ENCODE measurements at places on chromosomes 6 and 20.

DNA sequence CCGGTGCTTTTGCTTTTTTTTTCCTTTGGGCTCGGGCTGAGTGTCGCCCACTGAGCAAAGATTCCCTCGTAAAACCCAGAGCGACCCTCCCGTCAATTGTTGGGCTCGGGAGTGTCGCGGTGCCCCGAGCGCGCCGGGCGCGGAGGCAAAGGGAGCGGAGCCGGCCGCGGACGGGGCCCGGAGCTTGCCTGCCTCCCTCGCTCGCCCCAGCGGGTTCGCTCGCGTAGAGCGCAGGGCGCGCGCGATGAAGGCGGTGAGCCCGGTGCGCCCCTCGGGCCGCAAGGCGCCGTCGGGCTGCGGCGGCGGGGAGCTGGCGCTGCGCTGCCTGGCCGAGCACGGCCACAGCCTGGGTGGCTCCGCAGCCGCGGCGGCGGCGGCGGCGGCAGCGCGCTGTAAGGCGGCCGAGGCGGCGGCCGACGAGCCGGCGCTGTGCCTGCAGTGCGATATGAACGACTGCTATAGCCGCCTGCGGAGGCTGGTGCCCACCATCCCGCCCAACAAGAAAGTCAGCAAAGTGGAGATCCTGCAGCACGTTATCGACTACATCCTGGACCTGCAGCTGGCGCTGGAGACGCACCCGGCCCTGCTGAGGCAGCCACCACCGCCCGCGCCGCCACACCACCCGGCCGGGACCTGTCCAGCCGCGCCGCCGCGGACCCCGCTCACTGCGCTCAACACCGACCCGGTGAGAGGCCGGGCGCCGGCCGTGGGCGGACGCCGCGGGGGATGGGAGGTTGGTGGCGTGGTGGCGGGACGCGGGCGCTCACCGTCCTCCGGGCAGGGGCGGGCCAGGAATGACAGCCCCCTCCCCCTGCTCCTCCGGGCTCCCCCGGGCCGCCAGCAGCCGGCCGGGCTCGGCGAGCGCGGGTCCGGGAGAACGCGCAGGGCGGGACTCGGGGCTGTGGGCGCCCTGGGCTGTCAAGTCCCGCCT is 606 bp downstream of the ID4 start:
- no peak for DNase-seq

- DNase-seq = no peak
These were observed 98.9 kb downstream of the ZNF217 start for GRCh38 chr20:53494753-53495152.

DNA sequence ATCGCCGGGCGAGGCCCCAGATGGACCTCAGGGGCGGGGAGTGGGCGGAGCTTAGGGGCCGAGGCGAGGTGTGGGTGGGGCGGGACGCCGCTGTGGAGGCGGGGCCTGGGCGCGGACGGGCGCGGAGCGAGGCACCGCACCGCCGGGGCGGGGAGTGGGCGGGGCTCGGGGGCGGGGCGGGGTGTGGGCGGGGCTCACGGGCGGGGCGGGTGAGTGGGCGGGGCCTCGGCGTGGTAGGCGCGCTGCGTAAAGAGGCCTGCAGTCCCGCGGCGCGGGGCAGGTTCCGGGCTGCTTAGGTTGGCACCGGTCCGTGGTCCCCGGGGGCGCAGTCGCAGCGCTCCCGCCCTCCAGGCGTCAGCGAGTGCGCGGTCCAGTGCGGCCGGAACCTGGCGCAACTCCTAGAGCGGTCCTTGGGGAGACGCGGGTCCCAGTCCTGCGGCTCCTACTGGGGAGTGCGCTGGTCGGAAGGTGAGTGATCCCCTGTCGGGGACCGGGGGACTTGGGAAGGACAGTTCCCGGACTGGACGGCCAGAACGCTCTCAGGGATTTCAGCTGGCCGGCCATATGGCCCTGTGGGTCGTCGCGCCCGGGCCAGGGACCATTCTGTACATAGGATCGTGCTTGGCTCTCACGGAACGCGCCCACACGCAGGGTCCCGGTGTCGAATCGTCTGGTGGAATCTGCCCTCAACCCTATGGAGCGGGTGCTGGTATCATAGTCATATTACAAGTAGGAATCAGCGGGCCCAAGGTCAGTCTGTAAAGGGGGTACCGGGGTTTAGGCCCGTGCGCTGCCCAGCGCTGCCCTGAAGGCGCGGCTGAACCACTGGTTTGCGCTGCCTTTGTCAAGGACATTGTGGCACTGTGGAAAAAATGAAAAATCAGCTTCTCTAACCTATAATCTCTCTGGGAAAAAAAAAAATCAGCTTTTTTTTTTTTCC is at the start of gene NQO2:
Gene NQO2 (plus strand): TSS at position 277 of the 940 bp plus-strand sequence. CDS start 6,659 bp downstream, outside the sequence.
- no peak for DNase-seq

DNA sequence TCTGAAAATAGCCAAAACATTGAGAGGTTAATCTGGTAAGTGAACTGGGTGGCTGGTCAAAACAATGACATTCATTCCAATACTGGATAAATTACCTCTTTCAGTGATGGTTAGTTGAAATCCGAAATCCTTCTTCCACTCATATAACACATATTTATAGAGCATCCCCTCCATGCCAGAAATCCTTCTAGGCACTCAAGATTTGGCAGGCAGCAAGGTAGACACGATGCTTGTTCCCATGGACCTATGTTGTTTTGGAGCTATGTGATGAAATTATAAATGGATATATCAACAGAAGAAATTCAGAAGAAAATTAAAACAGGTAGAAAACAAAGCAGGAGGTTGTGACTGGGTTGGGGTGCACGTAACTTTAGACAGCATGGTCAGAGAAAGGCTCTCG is 26.3 kb upstream of the SNRPB2 start:
- no peak for DNase-seq

DNA sequence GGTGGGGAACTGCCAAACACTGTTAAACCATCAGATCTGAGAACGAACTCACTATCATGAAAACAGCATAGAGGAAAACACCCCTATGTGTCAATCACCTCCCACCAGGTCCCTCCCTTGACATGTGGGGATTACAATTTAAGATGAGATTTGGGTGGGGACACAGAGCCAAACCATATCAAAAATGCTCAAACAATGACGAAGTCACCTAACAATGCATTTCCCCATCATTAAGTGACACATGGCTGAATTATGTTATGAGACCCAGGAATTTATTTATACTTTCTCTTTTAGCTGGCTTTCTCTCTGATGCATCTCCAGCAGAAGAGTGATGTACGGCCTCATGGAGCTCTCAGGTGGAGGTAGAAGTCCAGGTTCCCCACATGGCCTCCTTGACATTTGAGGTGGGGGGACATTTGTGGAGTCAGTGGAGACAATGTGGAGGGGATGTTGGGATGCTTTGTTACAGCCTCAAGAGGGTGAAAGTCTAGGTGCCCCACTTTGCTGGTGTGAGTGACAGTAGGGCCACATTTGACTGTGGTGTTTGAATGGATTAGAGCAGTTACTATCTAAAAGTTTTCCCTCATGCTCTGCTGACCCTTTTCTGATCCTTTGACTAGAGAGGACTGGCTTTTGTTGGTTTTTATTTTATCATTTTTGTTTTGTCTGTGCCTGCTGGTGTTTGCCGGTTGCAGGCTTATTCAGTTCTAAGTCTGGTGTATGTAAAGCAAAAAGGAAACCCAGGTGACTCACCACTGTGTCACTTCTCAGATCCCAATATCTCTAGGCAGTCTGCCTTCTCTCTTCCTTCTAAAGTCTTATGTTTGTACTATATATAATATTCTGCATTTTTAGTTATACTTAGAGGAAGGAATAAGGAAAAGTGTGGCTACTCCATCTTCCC is 18.5 kb upstream of the DCBLD1 start:
- peak; percentile 36 for DNase-seq

- DNase-seq = no peak
These were observed 211.2 kb downstream of the LAMA2 start for GRCh38 chr6:129094147-129094546.

Data from Panc1 (cell line).